ENCODE measurements at places on chromosomes 4 and X.

DNA sequence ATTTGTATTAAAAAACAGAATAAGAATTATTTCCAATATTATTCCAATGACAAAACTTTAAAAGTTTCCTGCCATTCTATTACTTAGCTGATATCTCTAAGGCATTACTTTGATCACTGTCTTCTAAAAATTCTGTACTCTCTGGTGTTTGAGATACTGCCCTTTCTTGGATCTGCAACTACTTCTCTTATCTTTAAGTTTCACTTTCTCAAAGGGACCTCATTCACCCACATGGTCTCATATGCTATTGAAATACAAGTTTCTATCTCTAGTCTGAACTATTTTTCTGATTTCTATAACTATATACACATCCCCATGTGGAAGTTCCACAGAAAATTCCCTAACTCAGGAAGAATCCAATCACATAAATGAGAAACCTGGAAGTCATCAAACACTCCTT is 22.2 kb downstream of the TMPRSS11E start:
- no peak for DNase-seq

GRCh38 chr4:95093936-95094929 is 336.5 kb downstream of the BMPR1B start:
- DNase-seq: no peak

DNA sequence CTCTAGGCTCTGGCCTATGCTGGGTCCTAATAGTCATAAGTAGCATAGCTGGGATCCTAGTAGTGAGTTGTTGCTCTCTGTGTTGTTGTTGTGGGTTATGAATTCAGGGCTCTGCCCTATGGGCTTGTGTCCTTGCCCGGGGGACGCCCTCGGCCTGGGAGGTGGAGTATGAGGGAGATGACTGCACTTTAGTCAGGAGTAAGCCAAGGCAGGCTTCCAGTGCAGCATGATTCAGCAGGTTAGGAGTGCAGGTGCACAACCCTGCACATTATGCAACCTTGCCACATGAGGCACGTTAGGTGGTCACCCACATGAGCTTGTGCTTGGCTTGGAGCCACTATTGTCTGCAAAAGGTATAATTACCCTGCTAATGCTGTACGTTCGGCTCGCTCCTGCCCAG is 58.4 kb upstream of the CCDC149 start:
- no peak for DNase-seq

- no peak for DNase-seq
Measured at GRCh38 chr4:170097681-170098080, 7.9 kb upstream of the AADAT start.

GRCh38 chr4:139560406-139561104 is 4.5 kb upstream of the SETD7 start:
- DNase-seq: peak; percentile 53

DNA sequence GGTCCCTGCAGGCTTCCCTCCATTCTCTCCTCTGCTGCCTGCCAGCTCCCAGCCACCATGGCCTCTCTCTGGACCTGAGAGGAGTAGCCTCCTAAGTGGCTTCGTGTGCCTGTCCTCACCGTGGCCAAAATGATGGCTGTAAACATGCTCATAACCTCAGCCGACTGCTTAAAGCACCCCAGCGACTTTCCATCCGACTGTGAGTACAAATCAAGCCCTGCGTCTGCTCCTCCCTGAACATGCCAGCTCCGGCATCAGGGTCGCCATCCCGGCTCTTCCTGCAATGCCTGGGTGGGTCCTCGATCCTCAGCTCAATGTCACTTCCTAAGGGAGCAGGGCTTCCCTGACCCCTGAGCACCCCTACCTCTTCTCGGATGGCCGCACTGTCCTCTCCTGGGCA is 3.3 kb upstream of the SORCS2 start:
- DNase-seq: no peak

GRCh38 chr4:59945277-59945676 is 1254.8 kb upstream of the ADGRL3 start:
- DNase-seq: no peak
